COR-L47 (cell line): ENCODE measurements at places on chromosomes 13 and 19.

DNA sequence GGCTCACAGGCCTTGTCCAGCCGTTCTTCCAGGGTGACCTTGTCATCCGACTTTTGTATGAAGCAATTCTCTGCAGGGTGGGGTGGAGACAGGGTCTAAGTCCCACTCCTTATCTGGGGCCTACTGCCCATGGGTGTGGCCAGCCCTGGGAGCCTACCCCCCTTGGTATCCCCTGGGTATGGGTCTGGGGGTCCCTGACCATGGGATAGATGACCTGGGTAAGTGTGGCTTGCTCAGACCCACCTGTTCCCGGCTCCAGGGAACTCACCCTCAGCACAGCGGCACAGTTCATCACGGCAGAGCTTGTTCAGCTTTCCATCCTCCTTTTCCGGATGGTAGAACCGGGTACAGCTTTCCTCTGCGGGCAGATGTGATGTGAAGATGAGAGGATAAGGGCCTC lies 9.2 kb upstream of the TNFSF14 start:
- DNase-seq = no peak

DNA sequence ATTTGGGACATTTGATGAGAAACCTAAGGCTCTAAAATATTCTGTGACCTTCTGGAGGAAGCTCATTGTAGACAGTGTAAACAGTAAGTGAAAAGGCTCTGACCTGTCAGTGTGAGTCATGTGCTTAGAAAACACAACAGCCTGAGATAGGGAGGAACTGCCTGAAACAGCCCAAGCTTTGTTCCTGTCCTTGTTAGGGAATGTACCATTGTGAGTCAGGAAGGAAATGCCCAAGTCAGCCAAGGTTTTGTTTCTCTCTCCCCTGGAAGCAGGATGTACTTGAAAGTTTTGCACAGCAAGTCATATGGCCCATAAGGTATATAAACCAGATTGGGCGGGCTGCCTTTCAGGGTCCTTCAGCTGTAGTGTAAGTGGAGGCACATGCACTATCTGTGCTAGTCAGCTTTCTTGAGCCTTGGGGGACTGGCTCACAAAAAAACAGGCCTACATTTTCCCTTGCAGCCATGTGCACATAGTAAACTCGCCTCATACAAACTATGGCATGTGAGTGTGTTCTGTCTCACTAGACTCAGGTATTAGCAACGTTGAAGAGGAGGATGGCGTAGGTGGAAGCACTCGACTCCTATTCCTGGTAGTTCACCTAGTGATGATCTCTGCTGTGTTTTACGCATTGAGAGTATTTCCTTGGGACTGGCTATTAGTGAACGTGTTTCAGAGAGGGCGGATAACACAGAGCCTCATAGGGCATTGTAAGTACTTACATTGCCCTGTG lies 141.2 kb upstream of the KLHL1 start:
- no peak for DNase-seq

- DNase-seq = no peak
Observed at GRCh38 chr13:21227917-21228316, 51.5 kb downstream of the MRPL57 start.

DNA sequence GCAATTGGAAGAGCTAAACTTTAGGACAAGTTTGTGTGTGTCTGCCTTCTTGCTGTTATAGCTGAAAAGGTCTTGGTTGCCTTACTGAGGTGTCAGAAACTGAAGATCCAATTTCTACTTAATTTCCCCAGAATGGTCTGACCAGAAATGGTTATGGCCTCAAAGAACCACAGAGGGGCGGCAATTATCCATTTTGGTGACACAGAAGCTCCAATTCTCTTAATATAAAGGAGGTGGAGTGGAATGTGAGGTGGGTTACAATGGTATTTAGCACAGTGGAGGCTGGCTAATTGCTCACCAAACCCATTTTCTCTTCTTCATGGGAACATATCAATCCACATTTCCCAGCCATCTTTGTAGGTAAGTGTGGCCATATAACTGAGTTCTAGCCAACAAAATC lies 1157.2 kb downstream of the OLFM4 start:
- DNase-seq = peak; percentile 35

DNA sequence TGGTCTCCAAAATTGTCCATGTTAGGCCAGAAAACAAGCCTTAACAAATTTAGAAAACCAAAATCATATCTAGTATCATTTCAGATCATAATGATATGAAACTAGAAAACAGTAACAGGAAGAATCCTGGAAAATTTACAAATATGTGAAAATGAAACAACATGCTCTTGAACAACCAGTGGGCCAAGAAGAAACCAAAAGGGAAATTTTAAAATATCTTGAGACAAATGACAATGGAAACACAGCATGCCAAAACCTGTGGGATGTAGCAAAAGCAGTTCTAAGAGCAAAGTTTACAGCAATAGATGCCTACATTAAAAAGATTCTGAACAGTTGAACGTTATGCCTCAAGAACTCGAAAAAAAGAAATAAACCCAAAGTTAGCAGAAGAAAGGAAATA lies 32.6 kb downstream of the VWA8 start:
- no peak for DNase-seq

- DNase-seq = no peak
Observed at GRCh38 chr13:37456506-37456905, 142.1 kb downstream of the POSTN start.

DNA sequence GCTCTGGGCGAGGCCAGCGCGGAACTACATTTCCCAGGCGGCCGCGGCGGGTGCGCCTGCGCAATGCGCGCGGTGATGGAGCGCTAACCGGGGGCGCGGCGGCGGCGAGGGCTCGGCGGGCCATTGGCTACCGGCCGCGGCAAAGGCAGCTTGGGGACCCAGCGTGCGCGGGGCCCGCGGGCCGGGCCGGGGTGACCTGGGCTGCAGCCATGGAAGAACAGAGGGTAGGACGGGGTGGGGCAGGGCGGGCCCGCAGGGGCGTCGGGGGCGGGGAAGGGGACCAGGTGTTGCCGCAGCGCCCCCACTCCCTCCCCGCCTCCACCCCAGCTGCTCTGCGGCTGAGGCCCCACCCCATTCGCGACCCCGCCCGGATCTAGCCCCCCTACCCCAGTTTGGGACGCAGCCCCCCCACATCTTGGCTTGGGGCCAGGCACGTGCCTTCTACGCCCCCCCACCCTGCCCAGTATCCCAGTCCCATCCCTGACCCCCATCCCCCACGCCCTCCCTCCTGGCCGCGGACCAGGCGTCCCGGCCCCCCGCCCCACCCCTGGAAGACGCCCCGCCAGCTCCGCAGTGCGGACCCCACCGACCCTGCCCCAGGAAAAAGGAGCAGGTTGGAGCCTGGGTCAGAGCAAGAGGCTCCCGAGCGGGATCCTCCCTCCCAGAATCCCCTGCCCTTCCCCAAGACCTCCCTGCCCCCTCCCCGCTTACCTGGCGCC lies at the start of gene FSD1:
FSD1 (plus strand) TSS at position 61 of the 719 bp plus-strand sequence; CDS start at position 210, 149 bp downstream.
- peak; percentile 60 for DNase-seq

DNA sequence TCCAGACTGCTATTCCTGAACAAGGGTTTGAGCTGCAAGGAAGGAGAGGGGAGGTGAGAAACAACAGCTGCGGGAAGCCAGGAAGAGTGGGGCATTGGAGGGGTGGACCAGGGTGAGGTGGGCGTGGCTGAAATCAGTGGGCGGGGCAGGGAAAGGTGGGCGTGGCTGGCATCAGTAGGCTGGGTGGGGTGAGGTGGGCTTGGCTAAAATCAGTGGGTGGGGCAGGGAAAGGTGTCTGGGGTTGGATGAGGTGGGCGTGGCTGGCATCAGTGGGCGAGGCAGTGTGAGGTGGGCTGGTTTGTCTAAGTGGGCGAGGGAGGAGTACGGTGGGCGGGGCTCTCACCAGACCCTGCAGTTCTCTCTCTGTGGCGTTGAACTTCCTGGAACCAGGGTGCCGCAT lies 87.6 kb downstream of the MUC16 start:
- DNase-seq = no peak

GRCh38 chr13:50247223-50247622 lies 232.0 kb downstream of the KCNRG start:
- DNase-seq = no peak

DNA sequence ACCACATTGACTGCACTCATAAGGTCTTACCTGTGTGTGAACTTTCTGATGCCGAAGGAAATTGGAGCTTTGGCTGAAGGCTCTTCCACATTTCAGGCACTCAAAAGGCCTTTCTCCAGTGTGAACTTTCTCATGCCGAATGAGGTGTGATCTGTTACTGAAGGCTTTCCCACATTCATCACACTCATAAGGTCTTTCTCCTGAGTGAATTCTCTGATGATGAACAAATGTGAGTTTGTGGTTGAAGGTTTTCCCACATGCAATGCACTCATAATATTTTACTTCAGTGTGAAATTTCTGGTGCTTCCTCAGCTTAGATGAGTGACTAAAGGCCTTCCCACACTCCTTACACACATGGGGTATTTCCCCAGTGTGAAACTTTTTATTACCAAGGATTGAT lies 5.7 kb downstream of the ZNF132 start:
- no peak for DNase-seq

- DNase-seq = no peak
Observed at GRCh38 chr13:45621950-45622349, 6.4 kb upstream of the ERICH6B start.

GRCh38 chr13:106710266-106710665 lies 142.3 kb upstream of the ARGLU1 start:
- no peak for DNase-seq

DNA sequence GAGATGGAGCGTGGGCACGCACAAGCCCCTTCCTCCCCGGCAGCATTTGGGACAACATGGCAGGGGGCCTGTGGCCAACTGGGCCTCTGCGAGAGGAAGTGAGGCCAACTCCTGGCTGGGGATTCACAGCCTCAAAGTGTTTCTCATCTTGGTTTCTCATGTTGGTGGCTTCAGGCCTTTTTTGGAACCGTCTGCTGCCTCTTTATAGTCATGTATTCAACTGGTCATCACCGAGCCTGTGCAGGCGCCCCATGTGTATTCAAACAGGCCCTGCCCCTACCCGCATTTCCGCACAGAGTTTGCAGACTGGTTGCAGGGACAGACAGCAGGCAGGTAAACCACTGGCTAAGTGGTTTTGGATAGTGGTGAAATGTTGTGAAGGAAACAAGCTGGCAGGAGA lies 17.3 kb upstream of the RELB start:
- DNase-seq = no peak

GRCh38 chr19:4090356-4091220 lies 23.9 kb upstream of the ZBTB7A start:
- no peak for DNase-seq

DNA sequence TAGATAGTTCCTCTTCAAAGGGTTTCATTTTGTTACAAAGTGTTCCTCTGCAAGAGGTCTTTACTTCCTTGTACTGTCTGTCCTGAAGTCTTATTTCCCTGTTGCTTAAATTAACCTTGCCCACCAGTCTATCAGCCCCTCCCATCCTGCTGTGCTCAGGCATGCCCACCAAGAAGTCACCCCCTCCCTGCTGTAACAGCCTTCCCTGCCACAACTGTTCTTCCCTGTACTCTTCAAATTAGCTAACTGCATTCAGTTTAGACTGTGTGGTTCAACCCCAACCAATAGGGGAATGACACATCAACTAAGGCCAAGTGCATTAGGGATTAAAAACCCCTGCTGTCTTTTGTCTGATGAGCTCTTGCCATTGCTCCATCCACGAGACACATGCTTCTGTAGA lies 34.4 kb upstream of the ZNF562 start:
- DNase-seq = no peak

DNA sequence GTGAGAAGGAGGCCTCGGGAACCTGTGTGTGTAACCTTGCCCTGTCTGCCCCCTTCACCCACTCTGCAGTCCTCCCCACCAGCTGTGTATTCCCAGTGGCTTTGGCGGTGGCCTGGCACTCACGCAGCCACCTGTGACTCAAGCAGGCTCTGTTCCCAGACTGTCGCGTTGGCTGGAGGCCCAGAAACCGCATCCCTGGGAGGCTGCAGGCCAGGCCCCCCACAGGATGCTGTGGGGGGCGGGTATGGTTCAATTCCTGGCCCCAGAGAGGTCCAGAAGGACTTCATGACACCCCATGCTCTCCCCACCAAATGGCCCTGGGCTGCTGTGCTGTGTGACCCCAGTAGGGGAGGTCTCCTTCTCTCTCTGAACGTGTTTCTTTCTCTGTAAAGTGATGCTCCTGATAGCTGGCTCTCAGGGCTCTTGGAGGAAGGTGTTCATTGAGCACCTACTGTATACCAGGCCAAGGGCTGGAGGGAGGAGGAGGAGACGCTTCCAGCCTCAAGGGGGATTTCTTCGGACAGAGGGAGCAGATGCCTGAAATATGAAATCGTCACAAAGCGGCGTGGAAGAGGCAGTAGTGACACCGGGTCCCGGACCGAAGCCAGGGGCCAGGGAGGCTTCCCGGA lies 1.9 kb upstream of the LINGO3 start:
- peak; percentile 76 for DNase-seq

- no peak for DNase-seq
Observed at GRCh38 chr13:49810567-49811526, 18.4 kb upstream of the KPNA3 start.

- peak; percentile 54 for DNase-seq
Observed at GRCh38 chr13:30463787-30464495, 1.8 kb downstream of the HMGB1 start.

DNA sequence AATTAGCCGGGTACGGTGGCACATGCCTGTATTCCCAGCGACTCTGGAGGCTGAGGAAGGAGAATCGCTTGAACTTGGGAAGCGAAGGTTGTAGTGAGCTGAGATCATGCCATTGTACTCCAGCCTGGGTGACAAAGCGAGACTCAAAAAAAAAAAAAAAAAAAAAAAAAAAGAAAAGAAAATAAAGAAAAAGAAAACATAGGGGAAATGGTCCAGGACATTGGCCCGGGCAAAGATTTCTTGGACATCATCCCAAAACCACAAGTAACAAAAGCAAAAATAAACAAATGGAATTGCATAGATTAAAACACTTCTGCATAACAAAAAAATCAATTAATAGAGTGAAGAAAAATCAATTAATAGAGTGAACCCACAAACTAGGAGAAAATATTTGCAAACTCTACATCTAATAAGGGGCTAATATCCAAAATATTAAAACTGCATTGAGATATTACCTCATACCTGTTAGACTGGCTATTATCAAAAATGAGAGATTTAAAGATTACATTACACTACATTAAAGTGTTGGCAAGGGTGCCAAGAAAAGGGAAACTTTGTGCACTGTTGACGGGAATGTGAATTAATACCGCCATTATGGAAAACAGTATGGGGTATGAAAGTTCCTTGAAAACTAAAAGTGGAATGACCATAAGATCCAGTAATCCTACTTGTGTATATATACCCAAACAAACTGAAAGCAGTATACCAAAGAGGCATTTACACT lies 18.5 kb upstream of the ABCC4 start:
- no peak for DNase-seq

GRCh38 chr19:28582344-28582743 lies 630.6 kb downstream of the UQCRFS1 start:
- no peak for DNase-seq

- no peak for DNase-seq
Observed at GRCh38 chr19:8054169-8054568, 1.6 kb downstream of the CCL25 start.

GRCh38 chr19:58203814-58204475 lies 21.1 kb downstream of the ZNF274 start:
- no peak for DNase-seq

DNA sequence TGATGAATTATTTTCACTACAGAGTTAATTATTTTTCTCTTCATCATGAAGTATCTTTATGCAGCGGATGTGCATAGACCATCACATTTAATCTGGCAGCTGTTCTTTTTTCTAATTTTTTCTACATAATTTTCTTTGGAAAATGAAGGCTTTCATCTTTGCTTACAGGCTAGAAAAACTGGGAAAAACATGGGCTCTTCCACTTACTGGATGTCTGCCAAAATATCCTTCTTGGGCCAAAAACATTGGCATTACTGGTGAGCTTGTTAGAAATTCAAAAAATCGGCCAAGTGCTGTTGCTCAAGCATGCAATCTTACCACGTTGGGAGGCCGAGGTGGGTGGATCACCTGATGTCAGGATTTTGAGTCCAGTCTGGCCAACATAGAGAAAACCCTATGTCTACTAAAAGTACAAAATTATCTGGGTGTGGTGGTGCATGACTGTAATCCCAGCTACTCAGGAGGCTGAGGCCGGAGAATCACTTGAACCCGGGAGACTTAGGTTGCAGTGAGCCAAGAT lies 176.8 kb downstream of the ZNF737 start:
- no peak for DNase-seq
